Activated CD4-positive, alpha-beta T cell treated with anti-CD3 and anti-CD28 coated beads, Interleukin-2, amount 50 U/mL, for 1 hour (primary cell): ENCODE measurements at places on chromosomes 1 and 21.

GRCh38 chr1:211829343-211830054 lies 1.1 kb downstream of the LPGAT1 start:
- no peak for DNase-seq

DNA sequence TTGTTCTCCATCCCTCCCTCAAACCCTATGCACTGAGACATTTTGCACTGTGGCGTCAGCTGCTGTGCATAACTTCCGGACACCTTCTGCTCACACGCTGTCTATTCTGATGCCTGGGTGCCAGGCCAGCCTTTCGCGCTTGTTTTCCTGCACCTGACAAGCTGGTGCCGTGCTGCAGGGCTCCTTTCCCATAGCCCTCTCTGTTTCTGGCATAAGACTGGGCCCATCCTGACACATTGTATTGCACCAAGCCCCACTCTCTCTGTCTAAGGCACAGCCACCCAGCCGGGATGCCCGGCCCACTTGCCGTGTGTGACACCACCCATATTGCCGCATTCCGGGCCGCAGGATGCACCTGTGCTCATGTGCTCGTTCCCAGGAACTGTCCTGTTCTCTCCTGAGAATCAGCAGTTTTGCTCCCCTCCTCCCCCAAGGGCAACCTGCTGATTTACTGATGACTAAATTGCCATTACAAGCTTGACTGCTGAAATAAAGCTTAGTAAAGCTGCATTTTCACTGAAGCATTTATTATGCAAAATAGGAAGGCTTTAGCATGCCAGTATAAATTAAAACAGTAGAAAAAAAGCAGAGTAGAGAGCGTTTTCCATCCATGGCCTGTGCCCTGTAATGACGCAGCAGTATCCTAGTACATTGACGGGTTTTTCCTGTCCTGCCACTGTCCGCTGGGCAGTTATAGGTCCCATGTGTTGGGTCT lies 88.0 kb downstream of the CD247 start:
- DNase-seq, result no peak

DNA sequence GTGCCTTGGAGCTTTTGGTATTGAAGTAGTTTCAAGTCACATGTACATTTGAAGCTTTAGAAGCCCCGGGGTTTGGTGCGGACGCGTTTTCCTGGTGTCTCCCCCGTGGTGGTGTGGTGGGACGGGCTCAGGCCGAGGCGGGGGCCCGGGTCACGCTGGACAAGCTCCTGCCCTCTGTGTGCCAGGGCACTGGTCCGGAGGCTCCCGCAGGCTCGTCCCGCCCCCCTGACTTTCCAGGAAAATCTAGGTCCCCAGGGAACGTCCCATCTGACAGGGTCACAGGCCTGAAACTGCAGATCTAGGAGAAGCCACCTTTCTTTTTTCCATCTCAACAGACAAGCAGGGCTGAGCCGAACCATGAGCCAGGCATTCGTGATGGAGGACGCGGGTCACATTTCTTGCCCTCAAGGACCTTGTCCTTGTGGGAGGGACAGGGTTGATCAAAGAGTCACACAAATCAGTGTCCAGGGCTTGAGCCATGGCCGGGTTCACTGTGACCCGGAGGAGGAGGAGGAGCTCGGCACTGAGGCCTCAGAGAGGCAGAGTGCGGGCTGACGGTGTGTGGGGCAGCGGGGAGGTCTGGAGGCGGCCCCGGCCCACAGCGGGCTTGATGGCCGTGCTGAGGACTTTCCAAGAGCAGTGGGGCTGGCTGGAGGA lies 1.6 kb downstream of the DMRTB1 start:
- no peak for DNase-seq

GRCh38 chr1:228740543-228741317 lies 5.5 kb downstream of the RHOU start:
- DNase-seq, result no peak

- DNase-seq, result no peak
These were observed 21.2 kb downstream of the CRNN start for GRCh38 chr1:152392909-152393308.

DNA sequence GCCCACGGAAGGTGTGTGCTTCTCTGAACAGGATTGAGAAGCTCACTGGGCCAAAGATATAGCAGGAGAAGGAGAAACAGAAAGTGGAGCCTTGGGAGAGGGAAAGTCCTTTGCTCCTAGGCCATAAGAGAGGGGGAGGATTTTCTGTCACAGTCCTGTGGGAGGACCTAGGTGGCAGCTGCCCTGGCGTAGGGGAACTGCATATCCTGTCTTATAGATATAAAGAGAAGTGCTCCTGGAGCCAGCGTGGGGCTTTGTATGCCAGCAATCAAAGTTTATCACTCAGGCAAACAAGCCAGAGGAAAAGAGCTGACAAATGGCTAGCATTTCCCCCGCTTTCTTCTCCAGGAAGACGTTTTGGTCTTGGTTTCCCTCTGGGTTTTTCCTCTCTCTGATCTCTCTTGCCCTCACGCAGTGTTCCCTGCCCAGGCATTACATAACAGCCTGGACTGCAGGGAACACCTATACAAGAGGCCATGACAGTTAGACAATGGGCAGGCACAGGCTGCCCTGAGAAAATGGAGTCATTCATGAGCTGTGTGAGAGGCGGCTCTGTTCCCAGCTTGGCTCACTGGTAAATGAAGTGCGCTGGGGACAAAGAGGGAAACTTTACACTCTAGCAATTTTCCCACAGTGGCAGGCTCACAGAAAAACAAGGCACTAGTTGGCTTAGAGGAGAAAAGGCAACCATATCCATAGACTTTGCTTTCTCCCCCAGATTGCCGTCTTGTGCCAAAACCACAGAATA lies 52.5 kb upstream of the ZNF648 start:
- no peak for DNase-seq

DNA sequence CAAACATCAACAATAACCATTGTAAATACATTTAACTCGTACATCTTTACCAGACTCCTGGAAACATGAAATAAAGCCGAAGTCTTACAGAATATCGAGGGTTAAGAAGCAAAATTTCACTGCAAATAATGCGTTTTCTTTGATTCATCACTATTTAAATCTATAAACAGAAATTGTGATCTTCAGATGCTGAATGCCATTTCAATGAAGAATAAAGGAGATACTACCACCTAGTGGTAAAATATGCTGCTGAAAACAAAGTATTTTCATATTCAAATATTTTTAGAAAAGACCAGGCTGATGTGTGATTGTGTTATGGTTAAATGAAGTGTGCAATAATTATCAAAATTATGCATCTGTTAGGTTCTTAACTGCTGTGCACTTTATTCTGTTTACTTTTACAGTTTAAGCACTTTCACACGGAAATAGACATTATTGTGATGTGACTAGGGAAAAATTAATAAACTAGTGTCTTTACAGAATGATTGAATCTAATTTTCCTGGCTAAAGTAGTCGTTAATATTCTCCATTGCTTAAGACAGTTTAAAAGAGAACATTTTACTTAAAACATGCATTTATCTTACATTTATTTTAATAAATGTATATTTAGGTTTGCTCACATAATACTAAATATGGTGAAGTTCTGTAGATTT lies 1093.1 kb downstream of the MRPL39 start:
- DNase-seq, result no peak

- DNase-seq, result no peak
These were observed 109.4 kb upstream of the GUCA2B start for GRCh38 chr1:42043811-42044210.

GRCh38 chr1:98706173-98706843 lies 44.8 kb downstream of the SNX7 start:
- DNase-seq, result no peak
